IPS DF 19.7 (cell line): ENCODE measurements at places on chromosomes 7 and 10.

GRCh38 chr10:89312973-89313372, 11.1 kb downstream of the IFIT2 start:
- DNase-seq = no peak

GRCh38 chr10:47346581-47347302, 1.4 kb upstream of the RBP3 start:
- DNase-seq = no peak

DNA sequence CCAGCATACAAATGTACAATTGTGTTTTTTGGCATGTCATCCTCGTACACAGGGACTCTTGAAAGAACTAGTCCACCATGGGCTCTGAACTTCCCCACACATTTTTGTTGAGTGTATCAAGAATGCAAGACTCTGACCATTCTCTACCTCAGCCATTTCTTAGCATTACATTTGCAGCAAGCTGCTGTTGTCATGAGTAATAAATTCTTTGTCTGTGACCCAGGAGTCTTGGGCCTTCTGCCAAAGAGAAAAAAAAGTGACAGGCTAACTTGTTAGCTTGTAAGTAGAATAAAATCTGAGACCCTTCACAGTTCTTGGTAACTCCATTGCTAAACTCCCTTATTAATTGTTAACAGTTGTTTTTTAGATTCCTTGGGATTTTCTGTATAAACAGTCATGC, 542.3 kb upstream of the MBL2 start:
- no peak for DNase-seq

GRCh38 chr7:25845464-25845863, 306.5 kb upstream of the NFE2L3 start:
- DNase-seq = no peak

- DNase-seq = no peak
Measured at GRCh38 chr7:156684661-156685060, 44.1 kb downstream of the RNF32 start.

DNA sequence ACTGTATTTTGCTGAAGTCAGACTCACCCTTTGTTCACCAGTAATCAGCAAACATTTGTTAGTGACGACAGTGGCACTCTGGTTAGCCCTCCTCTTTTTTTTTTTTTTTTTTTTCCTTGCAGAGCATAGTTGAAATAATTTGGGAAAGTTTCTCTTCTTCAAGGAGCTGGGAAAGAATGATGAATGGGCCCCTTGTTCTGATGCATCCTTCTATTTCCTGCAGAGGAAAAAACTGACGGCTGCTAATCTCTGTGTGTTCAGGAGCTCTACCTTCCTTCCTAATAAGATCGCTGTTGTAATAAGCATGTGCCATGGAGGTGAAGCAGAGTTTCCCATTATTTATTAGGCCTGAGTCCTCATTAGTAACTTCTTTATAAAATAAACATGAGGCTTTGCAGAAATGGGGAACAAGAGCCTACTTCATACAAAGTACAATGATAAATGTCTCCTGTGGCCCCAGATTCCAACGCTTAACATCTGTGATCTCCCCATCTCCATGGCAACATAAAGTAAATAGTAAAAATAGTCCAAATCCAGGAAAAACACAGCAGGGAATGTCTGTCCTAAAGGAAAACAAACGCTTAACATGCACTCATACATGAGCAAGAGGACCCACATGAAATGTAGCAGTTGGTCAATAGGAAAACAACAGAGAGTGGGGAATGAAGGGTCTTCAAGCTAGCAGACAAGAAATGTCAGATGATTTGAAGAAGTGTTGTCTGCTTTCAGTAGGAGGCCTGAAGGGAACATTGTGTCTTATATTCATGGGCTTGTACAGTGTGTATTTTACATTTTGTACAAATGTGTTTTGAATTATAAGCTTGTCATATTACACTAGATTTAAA, 59.1 kb upstream of the CALD1 start:
- no peak for DNase-seq

DNA sequence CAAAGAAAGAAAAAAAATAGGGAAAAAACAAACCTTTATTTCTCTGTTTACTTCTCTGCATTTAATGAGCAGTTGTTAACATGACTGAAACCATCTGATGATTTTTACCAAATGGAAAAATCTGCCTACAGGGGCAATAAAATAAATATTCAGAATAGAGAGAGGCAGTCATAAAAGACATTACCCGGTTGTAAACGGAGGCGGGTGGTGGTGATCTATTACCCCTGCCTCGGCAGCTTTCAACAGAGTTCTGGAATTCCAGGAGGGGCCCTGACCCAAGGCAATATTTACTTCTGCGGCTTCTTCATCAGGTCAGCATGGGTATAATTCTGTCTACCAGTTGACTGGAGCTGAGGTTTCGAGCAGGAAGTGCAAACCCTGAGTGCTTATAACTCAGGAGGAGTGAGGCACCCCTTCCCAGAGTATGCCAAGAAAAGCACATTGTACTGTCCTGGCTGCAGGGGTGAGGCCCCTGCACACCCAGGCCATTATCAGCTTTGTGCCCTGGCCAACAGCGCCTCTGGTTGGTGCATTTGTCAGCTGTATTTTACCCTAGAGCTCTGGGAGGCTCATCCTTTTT, 8.2 kb upstream of the CXCL12 start:
- no peak for DNase-seq

DNA sequence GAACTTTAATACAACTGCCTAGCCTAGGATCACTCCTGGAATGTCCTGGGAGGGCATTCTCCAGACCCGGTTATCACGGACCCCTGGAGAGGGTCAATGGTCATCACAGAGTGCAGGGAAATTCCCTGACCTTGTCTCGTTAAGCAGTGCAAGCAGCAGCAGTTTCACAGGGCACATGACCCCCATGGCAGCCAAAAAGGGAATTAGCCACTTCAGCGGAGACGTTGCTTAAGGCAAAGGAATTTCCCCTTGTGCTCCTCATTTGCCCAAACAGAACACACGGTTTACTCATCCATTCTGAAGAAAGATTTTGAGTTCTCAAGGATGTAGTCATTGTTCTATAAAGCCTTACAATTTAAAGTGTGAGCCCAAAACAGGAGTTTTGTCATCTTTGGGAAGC, 260.3 kb downstream of the SNX13 start:
- DNase-seq = no peak

DNA sequence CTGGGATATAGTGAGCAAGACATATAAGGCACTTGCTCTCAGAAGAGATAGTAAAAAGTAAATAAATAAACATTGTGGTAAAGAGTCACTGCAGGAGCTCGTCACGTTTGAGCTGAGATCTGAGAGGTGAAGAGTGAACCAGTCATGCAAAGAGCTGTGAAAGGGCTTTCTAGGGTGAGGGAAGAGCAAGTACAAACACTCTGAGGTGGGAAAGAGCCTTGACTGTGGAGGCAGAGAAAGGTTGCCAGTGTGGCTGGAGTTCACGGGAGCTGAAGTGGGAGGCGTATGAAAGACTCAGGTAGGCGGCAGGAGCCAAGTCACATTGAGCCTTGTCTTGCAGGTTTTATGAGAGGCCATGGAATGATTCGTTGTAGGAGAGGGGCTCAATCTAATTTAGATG, 141.0 kb downstream of the C1GALT1 start:
- no peak for DNase-seq

- DNase-seq = no peak
Measured at GRCh38 chr10:5508161-5508604, 8.8 kb upstream of the CALML5 start.

- DNase-seq = no peak
Measured at GRCh38 chr10:112536663-112537062, 89.6 kb downstream of the VTI1A start.

DNA sequence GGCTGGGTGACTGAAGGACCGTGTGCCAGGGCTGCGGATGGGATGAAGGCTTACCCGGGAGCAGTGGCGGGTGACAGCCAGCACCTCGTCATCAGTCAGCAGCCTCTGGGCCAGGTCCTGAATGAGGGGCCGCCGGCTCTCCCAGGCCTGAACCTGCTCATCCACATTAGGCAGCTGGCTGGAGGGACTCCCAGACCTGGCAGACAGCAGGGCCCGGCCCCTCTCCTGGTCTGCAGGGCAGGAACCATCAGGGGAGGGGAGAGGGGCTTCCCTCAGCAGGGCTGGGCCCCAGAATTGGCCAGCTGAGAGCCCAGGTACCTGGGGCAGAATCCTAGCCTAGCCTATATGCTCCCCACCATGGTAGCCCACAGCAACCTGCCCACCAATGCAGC, 15.4 kb downstream of the PDZD7 start:
- DNase-seq = no peak

DNA sequence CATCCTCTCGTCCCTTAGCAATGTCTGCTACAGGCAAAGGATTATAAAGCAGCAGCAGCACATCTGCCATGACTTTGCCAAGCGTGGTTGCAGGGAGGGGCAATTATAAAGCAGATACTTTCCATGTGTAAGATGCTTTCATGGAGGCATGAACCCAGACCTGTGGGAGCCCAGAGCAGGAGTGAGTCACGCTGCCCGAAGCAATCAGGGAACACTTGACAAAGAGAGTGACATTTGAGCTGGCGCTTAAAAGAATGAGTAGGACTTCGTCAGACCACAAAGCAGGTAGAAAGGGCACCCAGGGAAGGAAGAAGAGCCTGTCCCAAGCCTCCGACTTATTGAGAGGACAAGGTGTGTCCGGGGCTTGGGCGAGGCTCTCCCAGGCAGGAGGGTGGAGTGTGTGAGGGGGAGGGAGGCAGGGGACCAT, 147.2 kb downstream of the MYOF start:
- no peak for DNase-seq

DNA sequence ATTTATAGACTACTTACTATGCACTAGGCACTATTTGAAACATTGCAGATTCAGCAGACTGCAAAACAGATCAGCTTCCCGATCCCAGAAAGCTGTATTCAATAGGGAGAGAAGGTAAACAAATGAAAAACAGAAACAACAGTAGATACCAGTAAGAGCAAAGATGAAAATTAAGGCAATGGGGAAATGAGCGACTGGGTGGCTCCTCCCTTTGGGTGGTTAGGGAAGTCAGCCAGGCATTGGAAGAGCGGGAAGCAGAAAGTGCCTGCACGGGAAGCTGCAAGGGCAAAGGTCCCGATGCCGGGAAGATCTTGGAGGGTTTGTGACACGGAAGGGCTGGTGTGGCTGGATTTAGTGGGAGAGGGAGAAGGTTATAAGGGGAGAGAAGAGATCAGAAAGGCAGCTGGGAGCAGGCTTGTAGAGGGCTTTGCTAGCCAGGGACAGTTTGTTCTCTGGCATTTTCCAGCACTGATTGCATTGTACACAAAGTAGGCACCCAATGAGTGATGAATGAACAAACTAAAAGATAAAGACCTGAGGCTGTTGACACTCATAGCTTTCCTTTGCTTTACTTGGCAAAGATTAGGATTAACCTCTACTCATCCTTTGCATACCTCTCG, 67.8 kb downstream of the NAMPT start:
- no peak for DNase-seq

- no peak for DNase-seq
Measured at GRCh38 chr7:151269511-151269910, 21.0 kb upstream of the SMARCD3 start.

DNA sequence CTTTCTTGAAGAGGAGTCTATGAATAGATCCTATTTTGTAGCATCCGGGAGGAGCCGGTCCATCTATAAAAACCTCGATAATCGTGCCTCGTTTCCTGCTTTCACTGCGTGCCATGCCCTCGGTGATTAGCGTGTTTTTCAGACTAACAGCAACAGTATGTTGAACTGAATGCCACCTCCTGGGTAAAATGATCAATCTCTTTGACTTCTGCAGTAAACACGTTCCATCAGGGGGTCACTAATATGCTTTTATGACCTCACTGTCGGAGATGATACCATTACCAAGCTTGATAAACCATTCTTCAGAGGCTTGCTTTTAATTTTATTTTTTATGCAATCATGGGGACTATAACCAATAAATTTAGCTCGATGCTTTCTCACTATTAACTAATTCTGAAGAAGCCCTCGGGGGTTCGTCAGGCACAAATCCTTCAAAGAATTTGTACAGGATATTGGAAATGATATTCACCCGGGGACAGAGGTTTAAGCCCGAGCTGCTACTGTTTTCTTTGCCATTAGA, 228.3 kb downstream of the ADARB2 start:
- DNase-seq = no peak

- no peak for DNase-seq
Measured at GRCh38 chr7:112414855-112415490, 35.3 kb upstream of the IFRD1 start.

- no peak for DNase-seq
Measured at GRCh38 chr10:31413325-31413724, 94.3 kb downstream of the ZEB1 start.

DNA sequence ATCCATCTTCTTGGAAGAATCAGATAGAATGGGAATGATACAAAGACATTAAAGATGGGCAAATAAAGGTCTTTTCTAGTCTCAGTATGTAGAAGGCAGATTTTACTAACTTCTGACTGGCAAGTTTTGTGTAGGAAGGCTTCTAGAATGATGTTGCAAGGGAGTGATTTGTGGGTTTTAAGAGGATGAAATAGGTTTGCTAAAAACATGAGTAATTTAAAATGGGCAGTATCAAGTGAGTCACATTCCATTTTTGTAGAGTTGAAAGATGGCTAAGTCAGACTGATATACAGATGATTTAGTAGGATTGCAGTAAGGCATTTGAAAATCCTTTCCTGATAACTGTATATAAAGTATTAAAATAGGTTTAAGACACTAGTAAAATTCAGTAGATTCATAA, 777.4 kb downstream of the SORCS1 start:
- DNase-seq = no peak

- DNase-seq = no peak
Measured at GRCh38 chr7:12747687-12748306, 60.4 kb downstream of the ARL4A start.

DNA sequence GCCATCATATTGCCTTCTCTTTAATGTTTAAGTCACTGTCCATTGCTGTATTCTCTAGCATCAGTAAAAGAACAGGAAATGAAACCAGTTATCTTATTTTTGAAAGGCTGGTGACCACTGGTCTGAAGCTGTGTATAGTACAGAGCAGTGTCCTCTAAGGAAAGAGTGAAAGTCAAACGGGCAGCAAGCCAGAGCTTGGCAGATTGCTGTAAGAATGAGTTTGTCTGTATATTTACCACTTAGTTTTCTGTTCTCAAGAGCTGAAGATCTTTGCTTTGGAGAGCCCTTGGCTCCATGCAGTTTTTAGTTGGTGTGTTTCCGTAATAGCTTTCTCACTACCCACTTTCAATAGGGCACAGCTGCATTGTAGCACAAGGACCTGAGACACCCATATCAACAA, 31.9 kb downstream of the PCBD1 start:
- DNase-seq = no peak

DNA sequence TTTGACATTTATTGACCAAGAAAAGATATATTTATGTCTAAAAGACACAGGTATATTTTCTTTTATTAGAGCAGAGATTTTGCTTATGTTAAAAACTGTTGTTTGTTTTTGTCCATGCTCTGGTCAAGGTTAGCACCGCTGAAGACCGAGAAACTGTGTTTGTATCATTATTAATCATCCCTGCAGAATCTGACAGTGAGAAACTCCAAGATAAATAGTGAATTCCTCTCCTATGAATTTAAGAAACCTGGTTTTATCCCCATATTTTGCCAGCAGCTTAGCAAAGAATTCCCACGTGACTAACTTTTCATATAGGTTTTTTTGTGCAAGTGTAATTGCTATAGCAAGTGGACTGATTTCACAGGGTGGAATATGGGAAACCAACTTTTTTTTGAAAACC, 77.6 kb downstream of the FRMD4A start:
- DNase-seq = no peak
